ENCODE measurements at places on chromosomes 12 and 14.

DNA sequence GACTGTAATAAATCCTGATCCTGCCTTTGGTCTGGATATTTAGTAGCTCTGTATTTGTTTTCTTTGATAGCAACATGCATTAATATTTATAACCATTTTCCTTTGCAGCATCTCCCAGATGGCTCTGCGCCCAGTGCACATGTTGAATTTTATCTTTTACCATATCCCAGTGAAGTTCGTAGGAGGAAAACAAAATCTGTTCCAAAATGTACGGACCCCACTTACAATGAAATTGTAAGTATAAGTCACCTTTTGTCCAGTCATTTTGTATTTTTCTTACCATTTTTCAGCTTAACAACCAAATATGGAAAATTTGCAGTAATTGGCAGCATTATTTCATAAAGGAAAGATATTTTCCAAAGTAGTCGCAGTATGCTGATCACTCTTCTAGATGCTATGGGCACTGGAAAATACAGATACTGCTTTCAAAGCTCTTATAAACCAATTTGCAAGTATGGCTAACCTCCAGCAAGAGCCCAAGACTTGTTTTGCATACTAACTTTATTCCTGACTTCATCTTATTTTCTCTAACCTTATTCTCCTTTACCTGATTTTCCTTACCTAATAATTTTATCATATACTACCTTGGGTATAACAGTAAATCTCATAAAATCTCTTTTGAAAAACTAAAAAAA lies 97.4 kb downstream of the PLCZ1 start:
- no peak for DNase-seq

DNA sequence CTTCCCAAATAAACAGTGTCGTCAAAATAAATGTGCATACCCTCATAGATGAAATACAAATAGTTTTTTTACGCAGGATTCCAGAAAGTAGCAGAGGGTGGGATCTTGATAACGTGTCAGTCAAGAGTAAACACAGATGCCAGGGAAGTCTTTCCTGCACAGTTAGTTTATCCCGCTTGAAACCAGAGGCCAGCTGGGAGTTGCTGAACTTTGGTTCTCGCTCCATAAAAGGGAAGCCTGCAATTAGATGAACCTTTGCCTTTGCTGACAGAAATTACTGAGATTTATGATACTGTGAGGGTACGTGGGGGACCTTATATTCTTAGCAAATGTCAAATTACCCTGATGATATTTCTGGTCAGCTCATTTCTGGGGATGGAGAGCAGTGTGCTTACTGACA lies 18.9 kb downstream of the FAR2 start:
- DNase-seq: no peak

DNA sequence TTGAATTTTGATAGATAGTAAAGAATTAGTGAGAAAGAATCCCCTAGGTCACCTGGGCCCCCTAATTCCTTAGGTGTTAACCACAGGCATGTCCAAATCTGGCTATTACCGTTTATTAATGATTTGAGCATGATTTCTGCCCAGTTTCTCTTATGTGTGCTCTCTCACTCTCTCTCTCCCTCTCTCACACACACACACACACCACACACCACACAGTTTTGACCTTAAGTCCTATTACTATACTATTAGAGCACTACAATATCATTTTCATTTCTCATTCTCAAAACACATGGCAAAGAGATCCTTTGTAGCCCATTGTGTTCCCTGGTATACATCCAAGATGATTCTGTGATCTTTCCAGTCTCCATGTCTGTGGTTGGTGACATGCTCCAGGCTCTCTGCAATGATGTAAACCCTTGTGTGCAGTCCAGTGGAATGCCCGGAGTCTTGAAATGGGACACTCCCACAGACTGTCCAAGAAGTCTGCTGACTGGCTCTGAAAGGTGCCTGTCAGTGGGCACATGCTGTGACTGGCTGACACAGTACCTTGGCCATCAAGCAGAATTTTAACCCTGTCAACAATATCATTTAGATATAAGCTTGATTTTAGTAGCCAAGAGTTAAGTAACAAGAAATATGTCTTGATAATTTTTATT lies 96.2 kb downstream of the FIGNL2 start:
- no peak for DNase-seq

- DNase-seq: no peak
These were observed 25.7 kb downstream of the JAG2 start for GRCh38 chr14:105142651-105143450.

GRCh38 chr14:97100306-97100705 lies 303.1 kb downstream of the VRK1 start:
- no peak for DNase-seq

Data from activated T-helper 1 cell treated with anti-CD3 and anti-CD28 coated beads, Interleukin-2, amount 50 U/mL, for 16 hours (primary cell).